ENCODE measurements at places on chromosomes 6 and 20.

GRCh38 chr6:160461641-160462040 is 113.5 kb downstream of the SLC22A3 start:
- no peak for DNase-seq

DNA sequence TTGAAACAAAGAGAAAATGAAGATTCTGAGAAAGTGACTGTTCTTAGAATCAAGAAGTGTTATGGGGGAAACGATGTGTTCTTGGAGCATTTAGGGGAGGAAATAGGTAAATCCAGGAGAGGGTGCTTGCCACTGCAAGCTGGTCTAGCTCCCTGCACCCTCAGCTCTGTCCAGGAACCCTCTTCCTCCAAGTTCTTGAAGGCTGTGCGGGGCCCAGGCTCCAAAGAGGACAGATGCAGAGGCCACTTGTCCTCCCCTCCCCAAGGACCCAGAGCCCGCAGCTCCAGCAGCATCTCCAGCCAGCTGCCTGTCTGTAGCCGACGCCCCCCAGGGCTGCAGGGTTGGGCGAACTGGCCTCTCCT is 87.9 kb downstream of the CDC5L start:
- DNase-seq: no peak

DNA sequence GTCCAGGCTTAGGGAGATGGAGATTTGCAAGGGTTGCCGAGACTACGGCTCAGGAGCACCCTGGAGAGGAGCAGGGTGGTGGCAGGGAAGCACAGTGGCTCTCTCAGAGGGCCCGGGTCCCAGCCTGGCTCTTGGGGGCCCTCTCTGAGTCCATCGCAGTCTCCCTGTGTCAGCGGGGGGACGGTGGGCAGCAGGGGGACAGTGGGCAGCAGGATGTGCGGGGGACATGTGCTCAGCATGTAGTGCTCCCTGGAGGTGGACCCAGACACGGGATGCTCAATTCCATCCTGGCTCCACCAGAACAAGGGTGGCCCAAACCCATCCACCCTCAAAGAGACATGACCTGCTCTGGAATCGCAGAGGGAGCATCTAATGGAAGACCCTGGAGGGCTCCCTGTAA is 43.0 kb upstream of the ZBP1 start:
- no peak for DNase-seq

- DNase-seq: no peak
Observed at GRCh38 chr6:70952608-70953165, 4.2 kb downstream of the B3GAT2 start.

GRCh38 chr20:49216991-49217578 is 2.1 kb upstream of the DDX27 start:
- peak; percentile 94 for DNase-seq

- no peak for DNase-seq
Observed at GRCh38 chr20:58088625-58089024, 139.8 kb downstream of the ANKRD60 start.

GRCh38 chr20:15603506-15603905 is 969.7 kb downstream of the KIF16B start:
- DNase-seq: no peak

GRCh38 chr6:155791891-155792290 is 336.3 kb upstream of the NOX3 start:
- DNase-seq: no peak

- DNase-seq: no peak
Observed at GRCh38 chr6:70524721-70525286, 41.9 kb upstream of the SDHAF4 start.
